Hippocampal formation (tissue), 2 donors: ENCODE measurements at places on chromosomes 6 and 20.
A peak's percentile ranks its signal among the peaks of the same experiment; 100 is the strongest.

DNA sequence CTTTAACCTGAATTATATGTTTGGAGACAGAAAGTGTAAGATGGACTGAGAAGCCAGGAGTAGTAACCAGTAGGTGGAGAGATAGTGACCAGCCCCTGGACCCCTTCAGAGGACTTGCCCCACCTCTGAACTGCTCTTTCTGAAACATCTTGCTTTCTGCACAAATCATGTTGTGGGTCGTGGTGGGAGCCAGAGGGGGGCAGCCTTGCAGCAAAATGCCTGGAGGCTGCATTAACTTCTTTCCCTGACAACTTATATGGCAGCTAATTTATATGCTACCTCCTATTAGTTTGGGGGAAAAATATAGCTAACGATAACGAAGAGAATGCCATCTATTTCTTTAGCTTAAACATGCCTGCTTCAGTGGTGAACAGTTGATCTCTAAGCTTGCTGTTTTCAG, 859.8 kb downstream of the MAFB start:
- DNase-seq = no peak

- DNase-seq = no peak
Observed at GRCh38 chr6:112618849-112619248, 271.7 kb downstream of the RFPL4B start.

GRCh38 chr20:37544386-37544785, 16.7 kb upstream of the BLCAP start:
- DNase-seq = no peak

GRCh38 chr20:43936805-43937204, 22.2 kb downstream of the TOX2 start:
- no peak for DNase-seq

GRCh38 chr20:46293084-46293483, 15.2 kb downstream of the CDH22 start:
- DNase-seq = no peak

DNA sequence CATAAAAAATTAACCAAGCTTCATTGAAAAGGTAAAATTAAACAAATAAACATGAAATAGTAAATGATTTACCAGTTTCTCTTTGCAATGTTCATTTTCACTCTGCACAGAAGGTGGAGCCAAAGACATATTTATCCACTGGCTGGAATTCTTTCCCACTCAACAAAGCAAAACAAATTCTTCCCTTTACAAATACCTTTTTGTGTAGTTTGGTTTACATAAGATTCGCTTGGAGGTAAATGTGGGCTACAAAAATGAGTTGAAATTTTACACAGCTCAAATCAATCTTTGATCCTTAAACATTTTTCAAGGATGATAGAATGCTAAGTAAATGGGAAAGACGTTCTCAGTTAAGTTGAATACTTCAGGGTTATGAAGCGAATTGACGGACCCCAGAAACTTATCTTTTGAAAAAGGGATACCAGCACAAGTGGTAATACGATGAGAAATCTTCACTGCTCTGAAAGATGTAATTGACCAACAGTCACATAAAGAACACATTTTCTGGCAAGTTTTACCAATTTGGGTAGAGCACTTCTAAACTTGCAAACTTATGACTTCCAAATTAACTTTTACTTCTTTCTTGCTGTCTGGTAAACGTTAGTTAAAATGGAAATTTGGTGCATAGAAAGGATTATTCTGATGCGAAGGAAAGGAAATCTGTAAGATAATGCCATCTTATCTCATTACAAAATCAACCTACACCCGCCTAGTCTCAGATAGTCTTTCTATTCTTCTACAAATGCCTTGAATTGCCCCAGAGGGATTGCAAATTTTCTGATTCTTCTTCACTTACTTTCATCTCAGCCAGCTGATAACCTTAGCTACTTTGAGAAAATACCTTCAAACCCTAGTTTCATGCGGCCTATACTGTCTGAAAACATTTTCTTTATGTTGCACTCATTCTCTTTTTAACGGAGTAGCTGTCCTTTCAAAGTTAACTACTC, 4.7 kb upstream of the GJA1 start:
- DNase-seq = no peak

DNA sequence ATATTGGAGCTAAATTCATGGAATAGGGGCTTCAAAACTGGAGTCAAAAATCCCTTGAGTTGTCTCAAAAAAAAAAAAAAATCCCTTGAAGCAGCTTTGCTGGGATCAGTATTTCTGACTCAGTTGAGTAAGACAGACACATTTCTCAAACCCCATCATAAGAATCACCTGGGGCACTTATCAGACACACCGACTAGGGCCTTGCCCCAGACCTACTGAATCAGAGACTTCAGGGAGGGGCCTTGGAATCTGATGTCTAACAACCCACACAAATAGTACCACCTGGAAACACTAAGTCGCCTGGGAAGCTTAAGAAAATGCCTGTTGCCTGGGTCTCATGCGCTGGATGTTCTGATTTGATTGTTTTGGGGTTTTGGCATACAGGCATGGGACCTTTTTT, 44.9 kb upstream of the RNF144B start:
- DNase-seq = no peak

GRCh38 chr6:125009578-125009977, 47.3 kb downstream of the RNF217 start:
- no peak for DNase-seq

DNA sequence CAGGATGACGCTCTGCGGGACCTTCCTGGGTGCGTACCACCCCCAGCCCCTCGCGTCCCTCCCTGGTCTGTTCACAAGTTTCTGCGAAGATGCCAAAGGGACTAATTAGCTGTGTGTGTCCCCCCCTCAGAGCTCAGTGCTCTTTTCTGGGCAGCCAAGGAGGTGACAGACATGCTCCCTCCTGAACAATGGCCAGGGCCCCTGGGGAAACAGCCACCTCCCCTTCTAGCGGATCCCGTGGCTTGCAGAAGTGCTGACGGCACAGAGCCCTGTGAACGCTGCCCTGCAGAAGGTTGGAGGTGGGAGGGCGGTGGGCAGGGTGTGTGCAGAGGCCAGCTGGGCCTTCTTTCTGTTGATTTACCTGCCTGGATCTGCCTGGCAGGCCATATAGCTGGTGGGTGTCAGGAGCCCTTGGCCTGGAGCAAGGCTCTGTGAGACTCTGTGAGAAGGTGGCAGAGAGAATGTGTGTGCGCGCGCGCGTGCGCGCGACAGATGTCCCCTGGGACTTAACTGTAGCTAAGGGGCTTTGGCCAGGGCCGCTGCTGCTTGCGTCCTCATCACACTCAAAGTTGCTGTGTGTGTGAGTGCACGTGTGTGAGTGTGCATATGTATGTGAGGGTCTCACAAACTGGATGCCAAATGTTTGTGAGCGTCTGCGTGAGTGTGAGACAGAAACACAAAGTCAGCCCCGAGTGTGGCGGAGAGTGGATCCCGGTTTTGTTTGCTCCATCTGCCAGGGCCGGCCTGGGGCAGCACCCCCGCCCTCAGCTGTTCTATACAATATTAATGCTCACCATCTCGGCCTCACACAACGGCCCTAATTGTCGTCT, 3.5 kb upstream of the MYT1 start:
- DNase-seq = no peak

- peak; percentile 93 for DNase-seq
Observed at GRCh38 chr20:38748097-38748860, at the start of gene ACTR5. ACTR5 (plus strand) TSS chr20:38748460; CDS start chr20:38748479, 19 bp downstream.

DNA sequence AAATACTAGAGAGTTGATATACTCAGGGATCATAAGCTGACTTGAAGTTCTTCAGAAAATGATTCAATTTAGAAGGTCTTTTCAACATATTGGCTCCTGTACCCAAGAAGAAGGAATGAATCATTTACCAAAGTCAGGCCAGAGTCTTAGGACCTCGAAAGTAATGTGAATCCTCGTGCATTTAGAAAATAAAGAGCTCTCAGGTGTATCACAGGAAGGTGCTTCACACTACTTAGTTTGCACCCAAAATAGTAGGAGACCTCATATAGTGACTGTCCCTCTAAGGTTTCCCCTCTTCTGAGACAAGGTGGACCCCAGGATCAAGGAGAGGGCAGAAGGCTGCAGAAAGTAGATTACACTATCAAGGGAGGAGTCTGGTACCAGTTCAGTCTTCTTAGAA, 71.8 kb downstream of the F13A1 start:
- no peak for DNase-seq

GRCh38 chr6:28839443-28840120, 84.2 kb downstream of the TRIM27 start:
- no peak for DNase-seq

GRCh38 chr6:88864359-88865054, 98.9 kb downstream of the RNGTT start:
- no peak for DNase-seq

- no peak for DNase-seq
Observed at GRCh38 chr6:98215531-98215930, 618.8 kb upstream of the POU3F2 start.

DNA sequence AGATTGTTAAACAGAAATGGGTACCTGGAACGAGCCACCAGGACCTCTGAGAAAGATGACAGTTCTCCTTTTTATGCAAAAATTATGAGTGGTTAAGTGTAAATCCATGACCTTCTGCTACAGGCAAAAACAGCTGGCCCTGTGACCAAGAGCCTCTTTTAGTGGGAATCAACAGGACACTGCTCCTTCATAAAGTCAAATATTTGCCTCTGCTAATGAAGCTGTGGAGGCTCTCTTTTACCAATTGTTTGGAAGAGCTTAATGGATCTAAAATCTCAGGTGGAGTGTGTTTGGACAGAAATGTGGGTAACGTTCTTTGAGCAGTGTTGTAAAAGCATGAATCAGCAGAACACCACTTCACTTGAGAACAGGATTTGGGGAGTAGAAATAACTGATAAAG, 117.5 kb upstream of the PCSK2 start:
- DNase-seq = no peak

- no peak for DNase-seq
Observed at GRCh38 chr6:161242779-161243693, 30.8 kb downstream of the AGPAT4 start.

DNA sequence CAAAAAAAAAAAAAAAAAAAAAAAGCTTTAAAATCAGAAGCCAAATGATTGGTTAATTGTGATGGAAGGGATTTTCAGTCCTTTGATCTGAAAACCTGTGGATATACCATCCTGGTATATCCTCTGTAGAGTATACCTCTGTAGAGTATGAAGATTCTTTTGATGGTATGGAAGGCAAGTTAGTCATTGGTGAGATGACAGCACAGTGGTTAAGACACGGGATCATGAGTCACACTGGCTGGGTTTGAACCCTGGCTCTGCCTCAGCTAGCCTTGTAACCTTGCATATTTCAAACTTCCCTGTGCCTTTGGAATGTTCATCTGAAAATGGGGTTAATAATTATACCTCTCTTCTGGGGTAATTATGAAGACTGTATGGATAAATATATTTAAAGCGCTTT, 179.3 kb downstream of the CARMIL1 start:
- DNase-seq = no peak

DNA sequence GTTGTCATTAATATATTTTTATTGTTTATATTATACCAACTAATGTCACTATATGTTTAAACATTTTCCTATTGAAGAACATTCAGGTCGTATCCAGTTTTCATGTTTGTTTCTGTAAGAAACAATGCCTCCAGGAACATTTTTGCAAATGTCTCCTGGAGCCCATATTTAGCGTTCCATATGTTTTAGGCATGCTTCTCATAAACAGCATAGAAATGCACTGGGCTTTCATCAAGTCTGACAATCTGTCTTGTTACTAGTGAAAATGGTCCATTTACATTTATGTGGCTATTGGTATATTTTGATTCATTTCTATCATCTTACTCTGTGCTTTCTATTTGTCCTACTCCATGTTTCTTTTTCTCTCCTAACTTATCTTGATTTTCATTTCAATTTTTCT, 431.7 kb downstream of the TFAP2A start:
- DNase-seq = no peak

DNA sequence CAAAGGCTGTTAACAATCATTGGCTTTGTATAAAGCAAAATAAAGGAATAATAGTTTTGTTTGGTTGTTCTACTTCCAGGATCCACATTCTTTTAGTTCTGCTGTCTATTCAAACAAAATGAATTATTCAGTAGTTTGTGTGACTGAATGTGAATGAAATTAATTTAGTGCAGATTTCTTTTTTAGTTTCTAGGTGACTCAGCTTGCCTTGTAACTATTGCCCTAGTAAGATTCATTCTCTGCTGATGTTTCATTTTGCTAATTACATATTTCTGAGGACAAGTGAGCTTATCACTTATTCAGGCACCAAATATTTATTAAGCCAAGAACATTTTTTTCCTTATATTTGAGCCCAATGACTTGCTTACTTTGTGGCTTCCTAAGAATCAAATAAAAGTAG, 46.5 kb upstream of the RIPOR2 start:
- DNase-seq = no peak

DNA sequence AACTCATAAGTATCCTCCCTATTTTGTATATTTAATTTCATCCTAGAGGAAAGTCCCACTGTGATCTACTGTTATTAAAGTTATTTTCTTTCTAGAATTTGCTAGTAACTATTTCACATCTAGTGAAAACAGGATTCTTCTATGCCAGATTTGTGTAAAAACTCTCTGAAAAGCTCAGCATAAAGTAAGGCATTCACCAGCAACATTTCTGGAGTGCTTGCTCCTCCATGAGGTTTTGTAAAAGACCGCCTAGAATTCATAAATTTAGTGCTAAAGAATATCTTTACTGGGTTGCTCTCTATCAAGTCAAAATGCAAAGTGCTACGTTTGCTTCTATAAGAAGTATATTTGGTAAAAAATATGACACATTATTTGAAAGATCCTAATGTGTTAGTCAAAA, 173.5 kb upstream of the IRAK1BP1 start:
- no peak for DNase-seq

- DNase-seq = no peak
Observed at GRCh38 chr20:6295867-6296256, 173.0 kb upstream of the FERMT1 start.

DNA sequence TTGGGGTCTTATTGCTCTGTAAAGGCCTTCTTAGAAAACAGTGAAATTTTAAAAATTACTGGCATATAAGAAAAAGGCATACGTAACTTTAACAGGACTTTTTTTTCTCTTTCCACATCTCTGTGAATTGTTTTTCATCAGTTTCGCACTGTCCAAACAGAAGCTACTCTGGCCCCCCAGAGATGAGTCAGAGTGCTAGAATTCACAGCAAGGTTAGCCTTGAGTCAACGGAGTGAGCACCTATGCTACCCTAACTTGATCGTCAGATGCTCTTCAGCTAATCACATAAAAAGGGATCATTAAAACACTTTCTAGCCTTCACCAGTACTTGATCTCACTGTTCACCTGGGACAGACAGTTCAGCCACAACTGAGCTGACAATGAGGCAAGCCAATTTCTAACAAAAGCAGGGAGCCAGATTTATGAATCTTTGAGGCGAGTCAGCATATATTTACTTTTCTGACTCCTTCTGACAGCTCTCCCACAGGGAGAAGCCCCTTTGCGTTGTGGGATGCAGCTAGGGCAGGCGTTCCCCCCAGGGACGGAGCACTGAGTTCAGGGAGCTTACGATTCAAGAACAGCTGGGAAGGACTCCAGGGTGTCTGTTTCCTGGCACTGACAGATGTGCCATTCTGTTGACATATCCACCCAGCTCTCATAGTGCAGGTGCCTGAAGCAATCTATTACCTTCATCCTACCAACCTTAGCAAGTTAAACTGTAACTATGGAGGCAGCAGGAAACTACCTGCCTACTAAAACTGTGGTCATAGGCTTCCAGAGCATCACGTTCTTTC, 46.4 kb upstream of the SPDEF start:
- no peak for DNase-seq

- DNase-seq = no peak
Observed at GRCh38 chr6:58073263-58073662, 755.8 kb downstream of the PRIM2 start.

- no peak for DNase-seq
Observed at GRCh38 chr20:53138454-53139262, 166.5 kb downstream of the TSHZ2 start.
